ENCODE measurements at places on chromosomes 1 and 21. TPM values are rescaled to one million over a fixed set of nuclear protein-coding genes. Genes with fewer than 3 reads are reported as not detected.

- DNase-seq: no peak
Observed at GRCh38 chr21:45456584-45457160, 51.7 kb downstream of the COL18A1 start.

GRCh38 chr1:38784452-38785284, 74.9 kb downstream of the RRAGC start:
- DNase-seq: no peak

DNA sequence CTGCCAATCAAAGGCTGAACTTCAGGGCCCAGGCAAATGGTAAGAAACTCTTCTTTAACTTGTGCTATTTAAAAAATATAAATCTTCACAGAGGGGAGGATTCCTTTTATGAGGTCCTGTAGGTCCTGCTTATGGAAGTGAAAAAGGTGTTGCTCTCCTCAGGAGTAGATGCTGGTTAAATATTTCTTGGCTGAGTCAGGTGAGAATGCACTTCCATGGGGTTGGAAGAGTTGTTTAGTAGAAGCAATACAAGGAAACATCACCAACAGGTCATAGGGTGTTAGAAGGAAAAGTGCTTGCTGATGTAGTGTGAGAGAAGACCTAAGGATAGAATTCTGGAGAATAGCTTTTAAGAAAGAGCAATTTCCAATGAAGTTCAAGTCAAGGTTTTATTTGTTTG, 42.2 kb upstream of the ATP1A1 start:
- no peak for DNase-seq

GRCh38 chr1:94953746-94954145, 26.8 kb upstream of the CNN3 start:
- no peak for DNase-seq

GRCh38 chr21:42513151-42513984, at the start of gene SLC37A1:
TSS of gene SLC37A1 (plus strand) at chr21:42513852. CDS start at chr21:42518455, 4,603 bp downstream.
- DNase-seq: no peak

Gene CNKSR1
- 0.05 TPM for polyA plus RNA-seq

Gene APOBEC4
- polyA plus RNA-seq: not detected

Gene DCST1
- not detected for polyA plus RNA-seq

Gene ADORA1
- 2.1 TPM for polyA plus RNA-seq

All from AG04450 (cell line).